ENCODE measurements at places on chromosomes 1 and 21. TPM values are rescaled to one million over a fixed set of nuclear protein-coding genes. Genes with fewer than 3 reads are reported as not detected.

GRCh38 chr1:38546636-38547035 is 312.9 kb downstream of the RRAGC start:
- no peak for DNase-seq

DNA sequence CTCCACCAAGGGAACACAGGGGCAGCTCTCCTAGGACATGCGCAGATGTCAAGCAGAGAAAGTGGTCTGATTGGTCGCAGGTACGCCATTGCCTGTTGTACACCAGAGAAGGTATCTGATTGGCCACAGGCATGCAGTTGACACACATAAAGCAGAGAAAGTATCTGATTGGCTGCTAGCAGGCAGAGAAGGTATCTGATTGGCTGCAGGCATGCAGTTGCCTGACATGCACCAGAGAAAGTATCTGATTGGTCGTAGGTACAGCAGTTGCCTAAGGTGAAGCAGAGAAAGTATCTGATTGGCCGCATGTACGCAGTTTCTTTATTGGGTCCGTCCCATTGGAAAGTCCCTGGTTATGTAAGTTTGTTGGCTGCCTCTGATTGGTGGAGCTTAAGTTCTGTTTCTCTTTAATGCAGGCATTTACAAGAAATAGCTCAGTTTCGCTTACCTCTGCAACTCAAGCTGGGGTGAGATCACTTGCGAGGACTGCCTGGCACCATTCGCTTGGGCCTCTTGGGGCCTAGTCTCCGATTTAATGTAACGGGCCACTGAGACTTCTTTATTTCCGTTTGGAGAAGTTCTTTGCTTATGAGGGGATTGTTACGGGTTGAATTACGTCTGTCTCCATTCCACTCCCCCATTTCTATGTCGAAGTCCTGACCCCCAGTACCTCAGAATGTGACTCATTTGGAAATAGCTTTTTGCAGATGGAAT is 74.2 kb downstream of the SIK1 start:
- no peak for DNase-seq

DNA sequence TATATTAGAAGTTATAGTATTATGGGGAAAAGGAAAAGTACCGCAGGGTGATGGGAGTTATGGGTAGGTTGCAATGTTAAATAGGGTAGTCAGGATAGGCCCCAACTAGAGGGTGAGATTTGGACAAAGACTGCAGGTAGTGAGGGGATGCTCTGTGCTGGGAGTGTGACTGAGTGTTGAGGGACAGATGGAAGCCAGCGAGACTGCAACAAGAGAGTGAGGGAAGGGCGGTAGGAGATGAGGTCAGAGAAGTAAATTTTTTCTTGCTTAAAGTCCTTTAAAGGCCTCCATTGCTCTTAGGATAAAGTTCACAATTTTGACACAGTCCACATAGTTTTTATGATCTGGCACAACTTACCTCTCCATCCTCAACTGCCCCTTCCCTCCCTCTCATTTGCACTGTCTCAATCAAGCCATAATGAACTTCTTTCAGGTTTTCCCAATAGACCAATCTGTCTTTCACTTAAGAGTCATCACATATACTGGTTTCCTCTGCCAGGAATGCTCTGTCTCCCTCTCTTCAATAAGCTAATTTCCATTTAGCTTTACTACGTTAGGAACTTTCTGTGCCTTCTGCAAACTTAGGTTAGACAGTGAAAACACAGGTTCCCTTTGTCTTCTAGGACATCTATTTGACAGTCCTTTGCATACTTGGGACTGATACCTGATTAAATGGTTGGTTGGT is 237.7 kb upstream of the CACYBP start:
- DNase-seq: no peak

The PRAMEF8 gene
- total RNA-seq: not detected

DNA sequence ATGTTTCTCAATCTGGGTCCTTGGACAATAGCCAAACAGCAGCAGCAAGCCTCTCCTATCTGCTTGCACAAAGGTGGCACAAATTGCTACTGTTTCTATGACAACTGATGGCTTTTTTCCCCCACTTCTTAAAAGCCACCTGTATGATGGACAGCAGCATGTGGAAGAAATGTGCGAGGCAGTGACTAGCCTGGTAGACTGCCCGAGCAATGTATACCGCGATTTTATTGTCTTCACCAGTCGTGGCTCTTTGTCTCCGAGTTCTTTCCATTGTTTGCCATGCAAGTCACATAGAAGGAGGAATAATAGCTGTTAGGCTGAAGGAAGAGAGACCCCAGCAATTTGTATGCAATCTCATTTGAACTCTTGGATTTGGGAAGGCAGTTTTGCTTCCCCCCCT is 79.4 kb downstream of the S1PR1 start:
- DNase-seq: no peak

The MAP1LC3C gene
- total RNA-seq: not detected

DNA sequence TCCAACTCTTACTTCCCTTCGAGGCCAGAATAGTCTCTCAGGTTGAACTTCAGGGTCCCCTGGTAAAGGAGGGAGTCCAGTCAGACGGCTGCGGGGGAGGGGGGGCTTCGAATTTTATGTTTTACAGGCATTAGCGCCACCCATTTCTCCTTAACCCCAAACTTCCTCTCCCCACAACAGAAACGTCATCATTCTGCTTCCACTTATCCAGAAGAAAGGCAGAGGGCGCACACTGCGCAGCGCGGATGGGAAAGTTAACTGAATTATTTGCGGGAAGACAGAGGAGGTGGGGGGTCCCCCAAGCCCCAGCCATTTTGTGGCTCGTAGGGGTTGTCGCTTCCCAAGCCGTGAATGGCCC is 529 bp upstream of the PRMT2 start:
- peak; percentile 66 for DNase-seq

- no peak for DNase-seq
Observed at GRCh38 chr1:85448358-85448757, 16.6 kb downstream of the DDAH1 start.

The OR6N1 gene
- not detected for total RNA-seq

DNA sequence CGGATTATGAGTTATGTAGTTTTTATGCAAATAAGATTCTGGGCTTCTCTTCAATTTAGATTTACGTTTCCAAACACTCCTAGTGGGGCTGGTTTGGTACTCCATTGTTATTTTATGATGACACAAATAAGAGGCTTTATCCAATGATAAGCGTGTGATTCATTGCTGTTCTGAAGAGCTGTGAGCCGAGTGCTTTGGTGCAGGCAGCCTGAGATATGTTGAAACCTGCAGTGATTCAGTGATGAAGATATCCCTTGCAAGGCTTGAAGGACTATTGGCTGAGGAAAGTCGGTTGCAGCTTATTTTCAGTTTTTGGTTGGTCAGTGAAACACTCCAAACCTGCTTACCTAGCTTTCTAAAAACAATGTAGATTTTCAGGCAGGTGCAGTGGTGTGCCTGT is 112.2 kb downstream of the RYR2 start:
- no peak for DNase-seq

DNA sequence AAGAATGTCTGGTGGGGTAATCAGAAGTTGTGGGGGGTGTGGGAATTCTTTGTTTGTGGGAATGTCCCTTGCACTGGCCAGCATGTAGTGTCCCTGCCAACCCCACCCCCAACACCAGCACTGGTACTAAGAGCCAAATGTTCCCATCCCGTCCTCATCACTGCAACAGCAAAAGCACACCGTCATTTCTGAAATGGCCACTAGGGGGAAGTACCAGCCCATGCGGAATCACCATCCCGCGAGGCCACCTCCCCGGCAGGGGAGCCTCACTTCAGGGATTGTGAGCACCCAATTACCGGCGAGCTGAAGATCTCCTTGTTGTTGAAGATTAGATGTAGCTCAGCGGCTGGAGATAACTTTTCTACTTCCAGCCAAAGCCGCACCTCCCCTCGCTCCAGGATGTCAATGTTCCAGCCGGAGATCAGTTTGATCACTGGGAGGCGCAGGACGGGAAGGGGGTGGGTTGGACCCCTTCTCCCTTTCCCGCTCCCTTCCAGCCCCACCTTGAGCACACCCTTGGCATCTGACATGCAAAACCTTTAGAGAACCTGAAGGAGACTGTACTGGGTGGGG is 41.0 kb downstream of the MYOM3 start:
- DNase-seq: peak; percentile 83

GRCh38 chr1:64854674-64855073 is 109.8 kb downstream of the RAVER2 start:
- no peak for DNase-seq

DNA sequence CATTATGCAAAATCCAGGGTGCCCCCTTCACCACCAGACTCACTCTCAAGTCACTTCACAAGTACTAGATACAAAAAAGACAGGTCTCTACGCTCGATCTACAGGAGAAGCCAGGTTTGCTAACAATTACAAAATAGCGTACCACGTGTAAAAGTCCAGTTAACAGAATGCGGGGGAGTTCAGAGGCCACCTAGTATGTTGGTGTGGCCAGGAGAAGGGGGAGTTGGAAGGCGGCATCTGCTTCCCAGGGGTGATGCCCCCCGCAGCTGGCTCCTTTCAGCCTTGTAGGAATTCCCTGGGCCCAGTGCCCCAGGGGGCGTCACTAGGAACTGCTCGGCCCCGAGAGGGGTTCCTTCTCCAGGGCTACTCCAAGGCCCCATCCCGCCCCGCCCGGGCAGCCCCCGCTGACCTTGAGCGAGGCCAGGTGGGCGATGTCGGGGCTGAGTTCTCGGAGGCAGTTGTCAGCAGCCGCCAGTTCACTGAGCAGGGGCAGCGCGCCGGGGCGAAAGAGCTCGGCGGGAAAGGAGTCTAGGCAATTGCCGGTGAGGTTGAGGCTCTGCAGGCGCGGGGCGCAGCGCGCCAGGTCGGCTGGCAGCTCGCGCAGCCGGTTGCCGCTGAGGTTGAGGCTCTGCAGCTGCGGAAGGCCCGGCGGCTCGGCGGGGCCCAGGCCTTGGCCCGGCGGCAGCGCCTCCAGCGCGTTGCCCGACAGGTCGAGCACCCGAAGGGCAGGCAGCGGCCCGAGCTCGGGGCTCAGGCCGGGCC is 664 bp downstream of the LRRC47 start:
- no peak for DNase-seq

DNA sequence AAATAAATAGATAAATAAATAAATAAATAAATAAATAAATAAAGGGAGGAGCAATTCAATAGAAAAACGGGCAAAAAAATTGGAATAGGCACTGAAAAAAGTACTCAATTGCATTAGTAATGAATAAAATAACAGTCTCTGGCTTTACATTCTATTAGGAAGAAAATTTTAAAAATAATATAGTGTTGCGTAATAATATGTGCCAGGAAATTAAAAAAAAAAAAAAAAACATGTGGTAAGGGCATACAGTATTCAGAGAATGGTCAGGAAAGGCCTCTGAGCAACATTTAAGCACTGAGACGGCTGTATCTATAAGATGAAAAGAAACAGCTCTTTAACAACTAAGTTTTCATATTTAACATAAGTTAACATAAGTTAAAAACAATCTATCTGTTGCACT is 48.7 kb upstream of the GLIS1 start:
- no peak for DNase-seq

The PHGDH gene
- total RNA-seq: 6.3 TPM

The TTLL7 gene
- total RNA-seq: 4.1 TPM

DNA sequence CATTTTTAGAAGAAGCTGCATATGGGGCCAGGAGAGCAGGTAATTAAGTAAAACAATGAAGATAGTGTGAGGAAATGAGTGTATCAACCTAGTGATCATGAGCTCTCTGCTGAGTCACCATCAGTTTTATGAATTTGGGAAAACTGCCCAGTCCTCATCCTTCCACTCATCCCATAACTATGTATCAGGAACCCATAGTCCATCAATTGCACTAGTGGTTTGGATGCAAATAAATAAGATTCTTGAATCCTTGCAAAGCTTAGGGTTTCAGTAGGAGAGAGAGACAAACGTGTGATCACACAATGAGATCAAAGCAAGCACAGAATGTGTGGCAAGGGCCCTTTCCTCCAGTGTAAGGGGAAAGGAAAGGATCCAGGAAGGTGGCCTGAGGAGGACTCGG is 145.6 kb downstream of the ZZZ3 start:
- DNase-seq: no peak

The CRYAA gene
- not detected for total RNA-seq

DNA sequence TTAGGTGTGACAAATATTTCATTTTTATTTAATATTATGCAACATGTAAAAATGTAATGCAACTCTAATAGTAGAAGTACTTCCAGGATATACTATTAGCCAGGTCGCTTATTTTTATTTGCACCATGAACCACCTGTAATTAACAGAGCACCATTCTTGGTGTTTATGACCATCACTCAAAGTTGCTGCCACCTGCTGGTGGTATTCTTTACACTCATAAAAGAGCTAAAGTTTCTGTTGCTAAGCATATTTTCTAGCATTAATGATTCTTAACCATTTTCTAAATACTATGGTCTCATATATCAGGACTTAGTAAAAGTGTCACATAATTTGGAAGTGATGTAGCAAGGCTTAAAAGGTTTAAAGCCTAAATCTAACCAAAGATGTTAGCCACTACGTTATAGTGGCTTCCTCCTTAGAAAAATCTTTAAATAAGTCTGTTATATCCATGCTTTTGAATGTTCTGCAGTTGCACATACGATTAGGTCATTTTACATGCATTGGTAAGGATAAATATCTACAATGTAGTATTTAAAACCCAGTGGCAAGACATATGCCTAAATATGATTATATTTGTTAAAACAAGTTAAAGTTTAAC is 244.5 kb downstream of the NEGR1 start:
- DNase-seq: peak; percentile 56

- DNase-seq: peak; percentile 79
Observed at GRCh38 chr1:145918992-145919939, 749 bp upstream of the PEX11B start.

The COL8A2 gene
- total RNA-seq: 2.1 TPM

The PRDX1 gene
- 508 TPM for total RNA-seq

DNA sequence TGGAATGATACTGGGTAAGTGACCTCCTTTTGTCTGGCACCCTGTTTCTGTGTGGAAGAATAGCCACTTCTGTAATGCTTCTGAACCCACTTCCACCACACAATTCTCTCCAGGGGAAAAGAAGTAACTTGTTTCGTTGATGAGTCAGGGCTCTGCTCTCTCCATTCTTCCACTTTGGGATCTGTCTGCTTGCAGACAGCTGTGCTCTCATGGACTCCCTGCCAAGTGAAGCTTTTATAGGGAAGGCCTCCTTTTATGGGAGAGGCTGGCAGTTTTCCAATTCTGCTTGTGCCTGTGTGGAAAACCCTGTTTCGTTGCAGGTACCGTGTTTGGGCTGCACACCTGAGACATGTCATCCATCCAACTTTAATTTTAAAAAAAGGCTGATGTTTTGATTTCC is 130.7 kb downstream of the GIPC2 start:
- peak; percentile 79 for DNase-seq

- no peak for DNase-seq
Observed at GRCh38 chr1:81006502-81006901, 794.2 kb upstream of the ADGRL2 start.
